Left hindlimb (tissue), 1 donor: ENCODE measurements at places on chromosomes 11 and 22.
A peak's percentile ranks its signal among the peaks of the same experiment; 100 is the strongest.

DNA sequence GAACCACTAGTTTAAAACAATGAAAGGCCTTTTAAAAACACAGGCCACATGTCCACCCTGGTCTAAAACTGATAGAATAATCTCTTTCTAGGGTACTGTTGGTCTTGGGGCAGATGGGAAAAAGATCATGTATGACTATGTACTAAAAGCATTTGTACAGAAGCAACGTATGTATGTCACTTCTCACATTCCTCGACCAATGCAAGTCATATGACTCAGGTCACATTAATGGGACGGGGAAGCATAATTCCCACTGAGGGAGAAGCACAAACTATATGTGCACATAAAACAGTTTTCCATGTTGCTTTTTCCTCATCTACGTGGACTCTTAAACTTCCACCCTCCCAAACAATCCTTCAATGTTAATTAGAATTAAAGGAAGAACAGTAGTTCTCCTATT is 32.2 kb upstream of the GAB2 start:
- no peak for DNase-seq

- no peak for DNase-seq
Observed at GRCh38 chr11:69963533-69964246, 114.4 kb upstream of the ANO1 start.

DNA sequence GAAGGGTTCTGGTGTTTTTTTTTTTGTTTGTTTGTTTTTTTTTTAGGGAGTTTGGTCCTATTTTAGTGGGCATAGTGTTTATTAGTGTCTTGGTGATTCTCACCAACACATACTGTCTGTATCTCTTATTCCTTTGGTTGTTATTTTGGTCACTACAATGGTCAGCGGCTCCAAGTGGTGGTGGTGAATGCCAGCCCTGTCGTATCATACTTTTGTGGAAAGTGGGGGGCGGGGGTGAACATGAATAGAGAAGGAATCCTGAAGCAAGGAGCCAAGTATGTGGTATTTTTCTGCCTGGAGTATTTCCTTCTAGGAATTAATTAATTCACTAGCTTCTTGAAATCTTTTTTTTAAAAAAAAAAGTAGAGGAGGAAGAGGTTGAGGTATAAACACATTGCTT is 79.6 kb downstream of the GRK3 start:
- DNase-seq, result no peak

DNA sequence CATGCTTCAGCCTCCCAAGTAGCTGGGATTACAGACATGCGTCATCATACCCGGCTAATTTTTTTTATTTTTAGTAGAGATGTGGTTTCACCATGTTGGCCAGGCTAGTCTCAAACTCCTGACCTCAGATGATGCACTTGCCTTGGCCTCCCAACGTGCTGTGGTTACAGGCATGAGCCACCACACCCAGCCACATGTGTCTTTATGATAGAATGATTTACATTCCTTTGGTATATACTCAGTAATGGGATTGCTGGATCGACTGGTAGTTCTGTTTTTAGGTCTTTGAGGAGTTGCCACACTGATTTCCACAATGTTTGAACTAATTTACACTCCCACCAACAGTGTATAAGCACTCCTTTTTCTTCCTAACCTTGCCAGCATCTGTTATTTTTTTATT is 276.2 kb downstream of the METTL15 start:
- DNase-seq, result no peak

DNA sequence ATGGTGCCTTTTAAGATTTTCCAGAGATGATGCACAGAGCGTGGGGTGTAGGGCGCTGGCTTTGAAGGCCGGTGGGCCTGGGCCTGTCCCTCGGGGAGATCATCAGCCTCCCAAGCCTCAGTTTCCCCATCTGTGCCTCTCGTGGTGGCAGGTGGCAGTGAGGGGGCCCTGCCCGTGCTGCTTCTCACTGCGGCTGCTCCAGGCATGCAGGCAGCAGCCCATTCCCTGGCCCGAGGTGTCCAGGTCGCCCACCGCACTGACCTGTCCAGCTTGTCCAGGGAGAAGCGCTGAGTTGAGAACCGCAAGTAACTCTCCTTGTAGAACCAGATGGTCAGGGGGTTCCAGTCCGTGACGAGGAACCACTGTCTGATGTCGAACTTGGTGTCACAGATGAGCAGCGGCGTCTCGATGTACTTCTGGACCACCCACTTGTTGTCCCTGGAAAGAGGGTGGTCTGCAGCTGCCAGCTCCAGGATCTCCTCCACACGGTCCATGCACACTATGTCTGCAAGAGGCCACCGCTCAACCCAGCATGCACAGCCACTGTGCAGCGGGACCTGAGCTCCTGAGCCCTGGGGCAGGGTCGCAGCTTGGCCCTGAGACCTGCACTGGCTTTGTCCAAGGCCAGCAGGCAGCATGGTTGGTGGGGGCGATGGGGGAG is 20.5 kb upstream of the IL17REL start:
- DNase-seq, result no peak

DNA sequence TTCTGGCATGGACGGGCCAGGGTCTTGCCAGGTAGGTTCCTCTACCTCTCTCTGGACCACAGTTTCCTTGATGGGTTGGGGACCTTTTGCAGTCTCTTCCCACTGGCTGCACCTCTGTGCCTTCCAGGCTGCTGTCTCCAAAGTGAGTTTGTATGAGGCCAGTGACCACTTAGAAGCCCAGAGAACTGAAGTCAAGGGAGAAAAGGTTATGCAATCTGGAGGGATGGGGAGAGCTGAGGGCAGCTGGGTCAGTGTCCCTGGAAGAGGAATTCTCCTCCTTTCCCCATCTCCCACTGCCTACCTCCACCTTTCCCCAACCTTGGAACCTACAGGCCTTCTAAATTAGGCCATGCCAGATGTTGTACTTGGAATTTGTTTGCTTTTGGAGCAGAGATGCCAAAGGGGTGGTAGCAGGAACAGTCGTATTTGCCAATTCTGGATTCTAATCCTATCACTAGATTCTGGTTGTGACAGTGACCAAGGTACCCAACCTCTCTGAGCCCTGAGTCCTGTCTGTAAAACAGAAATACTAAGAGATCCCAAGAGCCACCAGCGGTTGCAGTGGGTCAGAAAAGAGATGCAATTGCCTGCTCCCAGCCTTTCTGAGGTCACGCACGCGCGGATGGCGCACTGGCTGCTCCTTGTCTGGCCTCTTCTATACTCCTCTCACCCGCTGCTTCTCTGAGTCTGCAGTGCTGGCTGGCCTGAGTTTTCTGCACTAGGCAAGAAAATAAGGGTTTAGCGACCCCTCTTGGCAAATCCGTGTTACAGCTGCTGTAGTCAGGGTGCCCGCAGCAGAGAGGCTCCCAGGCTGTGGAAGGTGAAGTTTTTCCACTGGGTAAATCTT is 10.7 kb upstream of the ACCSL start:
- DNase-seq, result peak; percentile 82

- DNase-seq, result no peak
Observed at GRCh38 chr11:16406226-16406625, 49.9 kb upstream of the SOX6 start.

- DNase-seq, result no peak
Observed at GRCh38 chr11:29293825-29294224, 723.0 kb downstream of the KCNA4 start.

GRCh38 chr11:76322540-76322939 is 58.4 kb downstream of the THAP12 start:
- DNase-seq, result no peak

GRCh38 chr22:42376711-42377554 is 55.3 kb downstream of the NFAM1 start:
- peak; percentile 85 for DNase-seq
